Activated CD4-positive, alpha-beta T cell treated with anti-CD3 and anti-CD28 coated beads, Interleukin-2, Interleukin-4, amounts not matched to agents 100 ng/mL and 50 ng/mL, durations not matched to agents 16 hours and 8 hours (primary cell): ENCODE measurements at places on chromosomes 16 and 17.

DNA sequence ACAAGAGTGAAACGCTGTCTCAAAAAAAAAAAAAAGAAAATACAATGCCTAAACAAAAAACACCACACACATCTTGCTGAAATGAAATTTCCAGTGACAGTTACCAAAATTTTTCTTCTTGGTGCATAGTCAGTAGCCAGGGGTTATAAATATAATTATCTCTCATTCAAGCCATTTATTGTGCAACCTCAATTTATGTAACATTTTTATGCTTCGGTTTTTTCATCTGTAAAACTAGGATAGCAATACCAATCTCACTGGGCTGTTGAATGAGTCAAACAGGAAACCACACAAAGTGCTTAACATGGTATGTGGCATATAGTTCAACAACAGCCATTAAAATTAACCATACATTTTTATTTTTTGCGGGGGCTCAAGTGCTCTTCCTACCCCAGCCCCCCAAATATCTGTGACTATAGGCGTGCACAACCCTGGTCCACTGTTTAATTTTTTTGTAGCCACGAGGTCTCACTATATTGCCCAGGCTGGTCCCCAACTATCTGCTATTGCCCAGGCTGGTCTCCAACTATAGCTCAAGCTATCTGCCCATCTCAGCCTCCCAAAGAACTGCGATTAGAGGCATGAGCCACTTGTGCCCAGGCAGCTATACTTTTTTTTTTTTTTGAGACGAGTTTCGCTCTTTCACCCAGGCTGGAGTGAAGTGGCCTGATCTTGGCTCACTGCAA is 2.6 kb downstream of the COG4 start:
- DNase-seq = peak; percentile 86

- peak; percentile 49 for DNase-seq
Measured at GRCh38 chr16:21608639-21609328, 9.4 kb downstream of the METTL9 start.

DNA sequence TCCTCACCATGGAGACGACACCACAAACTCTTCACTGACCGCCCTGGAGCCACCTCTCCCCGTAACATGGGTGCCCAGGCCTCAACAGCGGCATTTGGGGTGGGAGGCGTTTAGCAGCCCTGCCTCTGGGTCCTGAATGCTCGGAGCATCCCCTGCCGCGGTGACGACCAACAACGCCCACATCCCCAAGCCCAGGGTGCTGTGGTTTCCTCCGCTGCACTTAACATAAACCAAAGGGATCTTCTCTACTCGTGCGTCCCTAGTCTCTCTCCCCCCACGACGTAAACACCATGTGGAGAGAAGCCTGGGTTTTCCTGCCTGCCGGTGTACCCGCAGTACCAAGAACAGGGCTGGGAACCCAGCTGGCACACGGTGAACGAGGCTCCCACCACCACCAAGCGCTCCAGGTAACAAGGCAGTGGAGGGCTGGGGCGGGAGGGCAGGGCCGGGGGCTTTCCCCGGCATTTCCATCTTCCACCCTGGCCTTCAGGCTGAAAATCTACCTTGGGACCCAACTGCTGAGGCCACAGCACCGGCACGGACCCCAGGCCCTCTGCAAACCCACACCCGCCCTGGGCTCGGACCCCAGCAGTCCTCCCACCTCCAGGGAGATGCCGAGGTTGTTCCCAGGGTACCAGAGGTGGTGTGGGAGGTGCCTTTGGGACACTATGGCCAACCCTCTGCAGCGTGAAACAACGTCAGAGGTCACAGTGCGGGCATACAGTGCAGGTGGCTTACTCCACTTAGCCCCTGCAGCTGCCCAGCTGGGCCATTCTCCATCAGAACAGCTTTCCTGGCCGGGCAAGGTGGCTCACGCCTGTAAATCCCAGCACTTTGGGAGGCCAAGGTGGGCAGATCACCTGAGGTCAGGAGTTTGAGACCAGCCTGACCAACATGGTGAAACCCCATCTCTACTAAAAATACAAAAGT is 54.3 kb downstream of the TIMM22 start:
- DNase-seq = no peak

DNA sequence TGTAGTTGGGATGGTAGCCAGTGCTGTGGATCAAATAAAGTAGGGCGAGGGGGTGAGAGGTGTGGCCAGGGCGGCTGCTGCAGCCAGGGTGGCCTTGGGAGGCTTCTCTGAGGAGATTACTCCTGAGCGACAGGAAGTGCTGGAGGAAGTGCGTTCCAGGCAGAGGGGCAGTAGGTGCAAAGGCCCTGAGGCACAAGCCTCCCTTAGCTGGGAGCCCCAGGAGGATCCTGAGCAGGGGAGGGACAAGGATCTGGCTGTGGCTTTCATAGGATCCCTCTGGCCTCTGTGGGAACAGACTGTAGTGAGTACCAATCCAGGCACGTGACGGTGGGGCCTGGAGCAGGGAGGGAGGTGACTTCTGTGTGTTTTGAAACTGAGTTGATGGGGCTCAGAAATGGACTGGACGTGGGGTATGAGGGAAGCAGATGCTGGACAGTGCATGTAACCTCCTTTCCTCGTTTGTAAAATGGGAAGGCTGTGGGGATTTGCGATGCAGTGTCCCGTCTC is 2.8 kb downstream of the LLGL1 start:
- no peak for DNase-seq

- DNase-seq = no peak
Measured at GRCh38 chr17:50563092-50563511, 2.6 kb downstream of the CACNA1G start.

- DNase-seq = no peak
Measured at GRCh38 chr17:45338996-45339535, 22.2 kb upstream of the MAP3K14 start.

DNA sequence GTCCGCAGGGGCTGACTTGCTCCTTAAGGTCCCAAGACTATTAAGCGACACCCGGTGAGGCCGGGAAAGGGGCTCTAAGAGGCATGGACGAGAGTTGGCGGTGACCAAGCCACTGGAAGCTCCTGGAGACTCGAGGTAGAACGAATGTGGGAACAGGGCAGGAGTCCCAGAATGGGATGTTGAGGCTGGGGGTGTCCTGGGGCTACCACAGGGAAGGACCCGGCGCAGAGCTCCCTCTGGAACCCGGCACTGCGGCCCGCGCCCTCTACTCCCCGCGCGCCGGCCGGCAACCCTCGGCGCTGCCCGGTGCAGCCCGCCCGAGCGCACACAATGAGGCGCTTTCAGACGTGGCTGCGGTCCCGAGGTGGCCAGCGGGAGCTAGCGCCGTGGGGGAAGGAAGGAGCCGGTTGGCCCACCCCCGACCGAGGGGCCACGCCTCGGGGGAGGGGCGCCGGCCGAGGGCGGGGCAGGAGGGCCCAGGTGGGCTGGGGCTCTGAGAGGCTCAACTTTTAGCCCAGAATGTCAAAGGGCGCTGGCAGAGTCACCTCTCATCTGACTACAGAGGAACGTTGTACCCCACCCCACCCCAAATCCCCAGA is at the start of gene CHST6:
Gene CHST6, minus strand, starts transcription at position 366 of the 599 bp plus-strand sequence. CDS start 15,613 bp downstream, outside the sequence.
- DNase-seq = no peak

GRCh38 chr17:50128441-50129352 is 1.3 kb downstream of the SAMD14 start:
- no peak for DNase-seq

DNA sequence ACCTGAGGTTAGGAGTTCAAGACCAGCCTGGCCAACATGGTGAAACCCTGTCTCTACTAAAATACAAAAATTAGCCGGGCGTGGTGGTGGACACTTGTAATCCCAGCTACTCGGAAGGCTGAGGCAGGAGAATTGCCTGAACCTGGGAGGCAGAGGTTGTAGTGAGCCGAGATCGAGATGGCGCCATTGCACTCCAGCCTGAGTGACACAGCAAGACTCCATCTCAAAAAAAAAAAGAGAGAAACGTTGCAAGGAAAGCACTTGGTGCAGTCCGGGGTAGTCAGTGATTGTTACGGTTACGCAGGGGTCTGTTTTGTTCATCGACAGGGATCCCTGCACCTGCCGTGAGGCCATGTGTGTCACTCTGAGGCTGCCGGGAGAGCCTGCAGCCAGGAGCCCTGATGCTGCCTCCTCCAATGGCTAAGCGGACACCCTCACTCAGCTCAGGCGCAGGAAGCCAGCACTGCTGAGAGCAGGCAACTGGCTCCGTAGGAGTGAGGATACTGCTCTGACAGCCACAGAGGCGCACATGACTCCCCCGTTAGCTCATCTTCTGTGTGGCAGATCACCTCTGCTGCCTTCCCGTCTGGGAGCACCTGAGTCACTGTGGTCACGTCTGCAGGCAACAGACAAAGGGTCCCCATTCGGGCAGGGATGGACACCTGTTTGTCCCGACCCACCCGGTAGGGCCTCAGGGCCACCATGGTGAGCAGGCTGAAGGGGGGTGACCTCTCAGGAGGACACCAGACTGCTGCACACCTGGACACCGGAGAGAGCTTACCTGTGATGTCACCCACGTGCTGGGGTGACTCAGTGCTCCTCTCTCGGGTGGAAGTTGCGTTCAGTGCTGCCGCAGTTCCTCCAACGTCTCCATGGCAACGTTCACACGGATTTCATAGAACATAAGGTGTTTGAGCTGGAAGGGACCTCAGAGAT is 5.2 kb upstream of the RAB26 start:
- DNase-seq = no peak

GRCh38 chr16:68197250-68197649 is 38.7 kb downstream of the ESRP2 start:
- DNase-seq = no peak

- DNase-seq = no peak
Measured at GRCh38 chr16:87602821-87603683, 744 bp downstream of the JPH3 start.

- DNase-seq = no peak
Measured at GRCh38 chr17:64240741-64241347, 22.2 kb downstream of the TEX2 start.

GRCh38 chr17:76074390-76075363 is at the start of gene GALR2:
Gene GALR2, plus strand, starts transcription at chr17:76074781. Its CDS starts 103 bp downstream, at chr17:76074884.
- no peak for DNase-seq

- no peak for DNase-seq
Measured at GRCh38 chr16:48499923-48500381, 110.0 kb downstream of the N4BP1 start.

DNA sequence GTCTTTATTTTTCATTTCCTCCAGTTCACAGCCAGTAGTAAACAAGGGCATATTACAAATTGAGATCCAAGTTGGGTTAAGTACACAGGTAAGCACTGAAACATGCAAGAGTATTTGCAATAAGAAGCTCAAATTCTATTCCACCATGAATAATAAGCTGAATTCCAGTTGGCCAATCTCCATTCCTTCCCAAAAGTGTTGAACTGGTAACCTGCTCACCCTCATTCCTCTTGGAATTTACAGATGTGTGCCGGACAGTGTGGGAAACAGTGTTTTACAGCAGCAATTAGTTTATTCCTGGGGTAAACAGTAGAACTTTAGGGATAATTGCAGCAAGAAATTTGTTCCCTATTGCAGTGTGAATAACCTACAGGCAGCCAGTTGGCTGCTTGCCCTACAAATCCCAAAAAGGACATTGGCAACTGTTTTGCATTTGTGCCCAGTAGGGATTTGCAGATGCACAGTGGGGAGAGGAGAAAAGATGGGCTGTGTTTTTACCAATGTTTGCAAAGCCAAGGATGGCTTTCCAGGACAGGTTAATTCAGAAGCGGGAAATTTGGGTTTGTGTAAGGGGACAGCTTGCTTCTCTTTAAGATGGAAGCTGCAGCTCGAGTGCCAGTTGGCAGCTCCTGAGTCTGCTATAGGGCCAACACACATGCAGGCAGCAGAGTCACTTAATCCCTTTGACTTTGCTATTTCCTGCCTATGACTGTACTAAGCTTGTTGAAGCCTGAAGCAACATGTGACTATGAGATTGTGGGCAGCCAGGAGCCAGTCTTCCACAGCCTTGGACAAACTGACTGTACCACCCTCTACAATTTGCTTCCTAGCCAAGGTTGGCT is 318.9 kb downstream of the MAP2K6 start:
- DNase-seq = no peak

- DNase-seq = peak; percentile 63
Measured at GRCh38 chr16:27317738-27318391, 4.1 kb downstream of the IL4R start.

DNA sequence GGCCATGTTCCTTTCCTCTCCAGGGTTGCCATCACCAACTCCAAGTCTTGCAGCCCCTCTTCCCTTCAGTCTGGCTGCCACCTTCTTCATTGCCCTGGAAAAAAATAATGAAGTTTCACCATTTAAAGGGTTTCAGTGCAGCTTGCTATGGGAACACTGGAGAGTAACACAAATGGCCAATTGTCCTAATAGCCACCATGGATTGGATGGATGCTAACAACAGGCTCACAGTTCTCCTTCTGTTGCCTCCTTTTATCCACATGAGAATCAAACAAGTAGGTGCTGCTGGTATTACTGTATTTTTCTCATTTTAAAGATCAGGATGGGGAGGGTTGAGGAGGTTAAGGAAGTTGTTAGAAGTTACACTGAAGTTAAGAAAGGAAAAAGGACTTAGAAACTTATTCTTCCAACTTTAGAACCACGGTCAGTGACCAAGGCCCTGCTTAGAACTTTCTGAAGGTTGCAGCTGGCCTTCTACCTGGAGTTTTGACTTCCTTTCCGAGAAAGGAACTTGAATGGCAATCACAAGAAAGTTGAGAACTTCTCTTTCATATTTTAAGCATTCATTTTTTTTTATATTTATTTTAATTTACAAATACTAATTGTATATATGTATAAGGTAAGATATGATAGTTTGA is 198.0 kb upstream of the MAF start:
- no peak for DNase-seq

DNA sequence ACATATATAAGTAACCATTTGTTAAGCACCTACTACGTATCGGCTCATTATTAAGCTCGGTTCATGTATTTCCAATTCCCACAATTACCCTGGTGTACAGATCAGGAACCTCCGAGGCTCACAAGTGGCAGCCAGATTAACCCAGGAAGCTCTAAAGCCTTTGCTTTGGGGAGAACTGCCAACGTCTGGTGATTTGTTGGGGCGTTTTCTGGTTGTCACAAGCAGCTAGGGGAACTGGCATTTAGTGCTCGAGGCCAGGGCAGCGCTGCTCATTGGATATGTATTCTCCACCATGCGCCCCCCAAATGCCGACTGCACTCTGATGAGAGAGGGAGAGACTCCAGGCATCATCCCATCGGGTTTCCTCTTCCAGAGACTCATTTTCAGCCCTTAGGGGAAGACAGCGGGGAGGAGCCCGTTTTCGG is 541 bp downstream of the ZNF18 start:
- DNase-seq = peak; percentile 52

GRCh38 chr17:2697611-2698162 is 13.9 kb downstream of the CLUH start:
- DNase-seq = no peak

DNA sequence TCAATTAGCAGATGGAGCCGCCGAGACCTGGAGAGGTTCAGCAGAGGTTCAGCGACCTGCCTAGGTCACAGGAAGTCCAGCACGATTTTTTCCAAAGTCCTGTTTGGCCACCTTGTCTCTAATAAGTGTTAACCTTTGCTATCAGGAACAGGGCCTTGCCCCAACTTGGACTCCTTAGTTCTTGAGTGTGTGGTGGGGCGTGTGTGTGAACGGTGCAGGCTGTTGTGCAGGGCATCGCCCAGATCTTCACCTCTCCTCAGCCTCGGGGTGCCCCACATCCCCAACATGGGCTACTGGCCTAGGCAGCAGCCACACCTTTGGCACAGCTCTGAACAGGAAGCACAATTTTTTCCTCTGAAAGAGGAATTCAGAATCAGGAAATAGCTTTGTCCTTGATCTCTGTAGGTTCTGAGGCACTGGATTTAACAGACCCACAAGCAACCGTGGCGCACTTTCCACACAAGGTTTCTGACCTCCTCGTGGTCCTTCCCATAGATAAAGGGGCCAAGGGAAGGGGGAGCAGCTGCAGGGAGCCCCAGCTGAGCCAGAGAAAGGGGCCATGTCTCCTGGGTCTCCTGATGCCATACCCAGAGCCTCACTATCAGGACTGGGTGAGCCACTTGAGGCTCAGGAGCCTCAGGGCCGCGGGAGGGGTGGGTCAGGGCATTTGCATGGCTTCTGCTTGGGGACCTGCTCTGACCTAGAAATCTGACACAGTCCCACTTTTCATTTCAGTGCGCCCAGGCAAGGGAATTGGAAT is 10.4 kb downstream of the MPRIP start:
- DNase-seq = no peak
